NCI-H510A (cell line): ENCODE measurements at places on chromosomes 16 and 17.

GRCh38 chr17:77497578-77497934 lies 356.8 kb downstream of the SEC14L1 start:
- no peak for DNase-seq

GRCh38 chr16:62638964-62639870 lies 603.0 kb upstream of the CDH8 start:
- no peak for DNase-seq

DNA sequence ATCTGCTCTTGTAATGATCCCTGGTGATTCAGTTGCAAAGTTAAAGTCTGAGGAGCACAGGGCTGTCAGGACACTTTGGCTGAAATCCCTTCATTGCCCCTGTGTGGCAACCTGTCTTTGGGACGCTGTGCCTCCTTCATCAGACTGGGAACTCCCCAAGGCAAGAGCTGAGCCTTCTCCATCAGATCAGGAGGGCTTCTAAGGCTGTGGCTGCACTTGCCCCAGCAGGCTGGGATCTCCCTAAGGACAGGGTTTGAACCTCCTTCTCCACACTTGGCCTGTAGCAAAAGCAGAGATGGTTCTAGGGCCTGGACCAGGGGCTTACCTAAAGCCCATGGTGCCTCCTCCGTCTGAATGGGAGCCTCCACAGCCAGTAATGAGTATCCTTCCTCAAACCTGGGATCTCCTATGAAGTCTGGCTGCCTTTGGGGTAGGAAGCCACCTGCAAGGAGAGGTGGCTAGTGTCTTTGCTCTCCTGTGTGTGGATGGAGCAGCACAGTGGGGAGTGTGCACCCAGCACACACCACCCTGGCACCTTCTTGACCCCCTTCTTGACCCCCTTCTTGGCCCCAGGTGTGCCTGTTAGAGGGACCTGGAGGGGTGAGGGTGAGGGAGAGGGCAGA lies 79.0 kb upstream of the NKD1 start:
- no peak for DNase-seq

- DNase-seq, result no peak
Observed at GRCh38 chr17:20774472-20775135, 195.1 kb downstream of the CDRT15L2 start.

DNA sequence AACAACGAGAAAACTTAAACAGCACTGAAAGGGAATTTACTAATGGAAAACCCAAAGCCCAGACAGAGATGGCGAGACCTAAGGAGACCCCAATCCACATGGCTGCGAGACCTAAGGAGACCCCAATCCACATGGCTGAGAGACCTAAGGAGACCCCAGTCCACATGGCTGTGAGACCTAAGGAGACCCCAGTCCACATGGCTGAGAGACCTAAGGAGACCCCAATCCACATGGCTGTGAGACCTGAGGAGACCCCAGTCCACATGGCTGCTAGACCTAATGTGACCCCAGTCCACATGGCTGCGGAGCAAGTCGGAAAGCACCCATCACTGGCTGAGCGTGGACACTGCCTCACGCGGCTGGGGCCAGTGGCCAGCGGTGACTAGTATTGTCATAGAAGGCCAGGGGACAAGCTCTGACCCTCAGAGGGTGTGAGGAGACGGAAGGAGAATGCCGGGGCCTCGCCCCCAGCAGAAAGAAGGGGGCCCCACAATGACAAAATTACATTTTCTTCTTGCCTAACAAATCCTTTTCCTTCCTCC lies 241.8 kb downstream of the C16orf95 start:
- DNase-seq, result no peak

GRCh38 chr16:3266873-3267537 lies 10.6 kb upstream of the MEFV start:
- no peak for DNase-seq

DNA sequence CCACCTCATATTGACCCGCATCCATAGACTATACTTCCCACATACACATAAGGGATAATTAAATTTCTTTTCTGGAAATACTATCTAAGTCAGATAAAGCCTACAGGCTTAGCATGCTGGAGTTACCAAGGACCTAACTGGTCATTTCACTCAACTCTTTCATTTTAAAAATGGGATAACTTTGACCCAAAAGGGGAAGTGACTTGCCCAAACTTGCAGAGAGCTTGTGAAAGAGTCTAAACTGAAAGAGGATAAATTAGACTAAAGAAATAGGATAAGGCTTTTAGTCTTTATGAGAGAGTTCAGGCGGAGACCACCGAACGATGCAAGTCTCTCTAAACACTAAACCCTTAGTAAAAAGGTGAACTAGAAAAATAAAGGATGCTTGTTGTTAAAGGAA lies 3.9 kb upstream of the KRT33A start:
- no peak for DNase-seq

DNA sequence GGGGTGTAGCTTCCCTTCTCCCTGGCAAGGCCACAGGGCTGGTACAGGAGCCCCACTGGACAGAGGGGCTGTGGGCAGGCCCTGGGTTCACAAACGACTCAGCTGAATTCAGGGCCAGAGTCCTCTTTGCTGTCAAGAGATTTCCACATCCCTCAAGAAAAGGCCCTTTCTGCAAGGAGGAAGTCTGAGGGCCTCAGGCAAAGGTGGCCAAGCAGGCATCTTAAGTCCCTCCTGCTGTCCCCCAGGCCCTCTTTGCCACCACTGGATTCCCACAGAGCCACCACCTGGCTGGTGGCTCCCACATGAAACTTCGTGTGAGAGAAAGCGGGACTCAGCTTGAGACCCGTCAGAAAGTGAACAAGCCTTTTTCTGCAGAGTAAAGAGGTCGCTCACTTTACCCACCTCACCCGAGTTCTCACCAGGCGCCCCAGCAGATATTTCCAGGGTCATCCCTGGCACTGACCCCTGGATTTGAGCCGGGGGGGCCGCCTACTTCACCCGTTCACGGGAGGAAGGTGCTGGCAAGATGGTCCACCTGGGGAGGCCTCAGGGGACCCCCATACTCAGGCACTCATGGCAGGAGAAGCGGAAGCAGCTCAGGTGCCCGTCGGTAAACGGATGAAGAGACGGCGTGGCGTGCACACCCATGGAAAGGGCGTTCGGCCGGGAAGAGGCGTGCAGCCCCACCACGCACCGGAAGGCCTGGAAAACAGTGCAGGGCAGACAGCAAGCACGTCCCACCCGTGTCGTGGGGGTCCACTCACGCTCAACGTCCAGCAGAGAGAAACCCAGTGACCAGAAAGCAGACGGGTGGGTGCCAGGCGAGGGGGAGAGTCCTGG lies 3.6 kb downstream of the RNF166 start:
- DNase-seq, result no peak

DNA sequence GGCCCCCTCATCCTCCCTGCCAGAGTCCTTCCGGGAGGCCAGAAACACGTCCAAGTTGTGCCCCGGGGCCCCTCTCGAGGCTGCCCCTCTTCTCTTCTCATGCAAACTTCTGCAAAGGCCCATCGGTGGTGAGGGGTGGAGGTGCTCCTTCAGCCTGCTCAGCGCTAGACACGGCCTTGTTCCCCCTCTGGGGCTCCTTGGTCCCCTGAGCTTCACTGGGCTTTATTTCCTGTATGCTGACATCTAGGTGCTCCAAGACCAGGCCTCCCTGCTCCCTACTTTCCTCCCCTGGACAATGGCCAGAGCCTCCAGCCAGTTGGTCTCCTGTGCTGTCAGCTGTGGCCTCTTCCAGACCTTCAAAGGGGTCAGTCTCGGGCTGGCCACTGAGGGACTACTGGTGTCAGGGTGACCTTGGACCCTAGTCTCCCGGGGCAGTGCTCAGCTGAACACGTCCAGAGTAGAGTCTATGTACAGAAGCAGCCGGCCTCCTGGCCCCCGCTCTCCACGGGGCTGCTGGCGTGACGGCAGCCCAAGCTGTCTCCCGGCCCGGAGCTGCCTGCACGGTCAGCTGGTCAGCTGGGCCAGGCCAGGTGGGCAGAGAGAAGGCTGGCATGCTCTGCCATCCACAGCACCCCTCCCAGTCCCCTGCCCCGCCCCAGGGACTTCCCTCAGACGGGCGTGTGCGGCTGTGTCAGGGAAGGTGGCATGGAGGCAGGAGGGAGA lies 1.7 kb upstream of the PRR35 start:
- DNase-seq, result no peak

DNA sequence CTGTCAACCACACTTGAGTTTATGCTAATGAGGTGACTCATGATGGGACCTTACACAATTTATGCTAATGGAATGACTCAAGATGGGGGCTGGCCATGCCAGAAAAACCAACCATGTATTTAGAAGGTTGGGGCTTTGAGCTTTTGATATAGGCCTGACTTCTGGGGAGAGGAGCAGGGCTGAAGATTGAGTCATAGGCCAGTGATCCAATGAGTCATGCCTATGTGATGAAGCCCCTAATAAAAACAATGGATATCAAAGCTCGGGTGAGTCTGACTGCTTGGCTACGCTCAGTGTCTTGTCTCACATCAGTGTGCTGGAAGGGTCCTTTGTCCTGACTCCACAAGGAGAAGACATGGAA lies 7.3 kb downstream of the MFSD6L start:
- no peak for DNase-seq

GRCh38 chr17:56440419-56440818 lies 153.1 kb upstream of the NOG start:
- DNase-seq, result no peak

DNA sequence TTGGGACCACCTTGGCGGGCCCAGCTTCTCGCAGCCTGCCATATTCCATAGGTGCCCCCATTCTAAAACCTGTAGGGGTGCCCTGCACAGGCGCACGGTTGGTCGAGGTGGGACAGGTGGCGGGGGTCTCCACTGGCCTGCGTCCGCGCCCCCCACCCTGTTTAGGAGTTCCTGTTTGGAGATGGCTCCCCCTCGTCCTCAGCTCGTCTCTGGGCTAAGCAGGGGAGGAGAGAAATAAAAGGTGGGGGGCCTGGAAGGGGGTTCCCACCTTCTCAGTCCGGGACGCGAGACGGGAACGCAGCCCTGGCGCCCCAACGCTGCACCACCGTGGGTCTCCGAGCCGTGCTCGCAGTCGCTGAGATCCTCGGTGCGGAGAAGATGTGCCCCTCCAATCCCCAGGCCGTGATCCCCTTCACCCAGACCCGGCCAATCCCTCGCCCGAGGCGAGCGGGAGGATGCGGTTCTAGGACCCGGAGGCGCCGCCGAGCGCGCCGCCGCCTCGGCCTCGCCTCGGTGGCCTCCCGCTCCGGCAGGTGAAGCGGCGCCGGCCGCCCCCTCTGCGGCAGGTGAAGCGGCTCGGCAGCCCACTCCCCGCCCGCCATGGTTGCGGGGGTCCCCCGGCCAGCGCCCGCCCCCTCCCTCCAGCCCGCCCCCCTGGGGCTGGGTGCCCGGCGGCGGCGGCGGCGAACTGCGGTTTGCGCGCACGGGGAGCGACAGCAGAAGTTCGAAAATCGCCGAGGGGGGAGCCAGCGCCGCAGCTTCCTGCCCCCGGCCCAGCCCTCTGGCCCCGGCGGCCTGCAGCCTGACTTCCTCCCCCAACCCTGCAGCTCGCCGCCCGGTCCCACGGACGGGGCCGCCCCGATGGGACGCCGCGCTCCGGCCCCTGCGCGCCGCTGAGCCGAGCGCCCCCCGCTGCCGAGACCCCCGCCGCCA lies at the start of gene FMNL1:
FMNL1 (plus strand) TSS at position 805 of the 933 bp plus-strand sequence. CDS start 240 bp downstream, outside the sequence.
- no peak for DNase-seq

GRCh38 chr17:80475910-80476876 lies at the start of gene NPTX1:
Gene NPTX1, minus strand, starts transcription at chr17:80476607. Its CDS starts 161 bp downstream, at chr17:80476446.
- peak; percentile 61 for DNase-seq

GRCh38 chr16:83705856-83706255 lies 101.9 kb upstream of the HSBP1 start:
- DNase-seq, result no peak

- no peak for DNase-seq
Observed at GRCh38 chr16:81457326-81458133, 12.9 kb downstream of the CMIP start.

DNA sequence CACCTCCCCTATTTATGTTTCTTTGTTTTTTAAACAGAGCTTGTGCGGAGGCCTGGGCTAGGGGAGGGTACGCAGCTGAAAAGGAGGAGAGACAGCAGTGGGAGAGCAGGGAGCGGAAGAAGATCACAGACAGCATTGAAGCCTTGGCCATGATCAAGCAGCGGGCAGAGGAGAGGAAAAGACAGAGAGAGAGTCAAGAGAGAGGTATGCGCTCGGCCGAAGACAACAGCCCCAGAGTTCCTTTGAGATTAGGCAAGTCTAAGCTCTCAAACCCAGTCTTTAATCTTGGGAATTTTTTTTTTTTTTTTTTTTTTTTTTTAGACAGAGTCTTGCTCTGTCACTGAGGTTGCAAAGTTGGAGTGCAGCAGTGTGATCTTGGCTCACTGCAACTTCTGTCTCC lies 20.6 kb downstream of the DNAAF1 start:
- DNase-seq, result no peak

- no peak for DNase-seq
Observed at GRCh38 chr17:41258406-41258805, 3.2 kb downstream of the KRTAP9-9 start.

GRCh38 chr17:41026715-41027471 lies at the start of gene KRTAP1-5:
Gene KRTAP1-5, minus strand, starts transcription at chr17:41027208. Its CDS starts 53 bp downstream, at chr17:41027155.
- DNase-seq, result no peak

DNA sequence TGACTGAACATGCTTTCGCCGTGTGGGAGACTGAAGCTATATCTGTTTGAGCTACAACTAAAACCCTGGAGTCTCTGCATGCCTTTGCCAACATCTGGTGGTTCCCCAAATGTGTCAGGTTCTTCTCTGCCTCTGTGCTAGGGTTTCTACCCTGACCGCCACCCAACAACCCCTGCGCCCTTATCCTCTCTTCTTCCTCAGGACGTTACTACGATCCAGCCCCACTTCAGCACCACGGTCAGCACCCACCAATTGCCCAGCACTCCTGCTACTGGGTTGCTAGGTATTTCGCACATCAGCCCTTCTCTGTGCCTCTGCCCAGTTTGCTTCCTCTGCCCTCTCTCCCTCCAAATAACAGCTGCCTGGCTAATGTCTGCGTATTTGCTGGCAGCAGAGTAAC lies 106.3 kb upstream of the HSBP1 start:
- DNase-seq, result no peak

DNA sequence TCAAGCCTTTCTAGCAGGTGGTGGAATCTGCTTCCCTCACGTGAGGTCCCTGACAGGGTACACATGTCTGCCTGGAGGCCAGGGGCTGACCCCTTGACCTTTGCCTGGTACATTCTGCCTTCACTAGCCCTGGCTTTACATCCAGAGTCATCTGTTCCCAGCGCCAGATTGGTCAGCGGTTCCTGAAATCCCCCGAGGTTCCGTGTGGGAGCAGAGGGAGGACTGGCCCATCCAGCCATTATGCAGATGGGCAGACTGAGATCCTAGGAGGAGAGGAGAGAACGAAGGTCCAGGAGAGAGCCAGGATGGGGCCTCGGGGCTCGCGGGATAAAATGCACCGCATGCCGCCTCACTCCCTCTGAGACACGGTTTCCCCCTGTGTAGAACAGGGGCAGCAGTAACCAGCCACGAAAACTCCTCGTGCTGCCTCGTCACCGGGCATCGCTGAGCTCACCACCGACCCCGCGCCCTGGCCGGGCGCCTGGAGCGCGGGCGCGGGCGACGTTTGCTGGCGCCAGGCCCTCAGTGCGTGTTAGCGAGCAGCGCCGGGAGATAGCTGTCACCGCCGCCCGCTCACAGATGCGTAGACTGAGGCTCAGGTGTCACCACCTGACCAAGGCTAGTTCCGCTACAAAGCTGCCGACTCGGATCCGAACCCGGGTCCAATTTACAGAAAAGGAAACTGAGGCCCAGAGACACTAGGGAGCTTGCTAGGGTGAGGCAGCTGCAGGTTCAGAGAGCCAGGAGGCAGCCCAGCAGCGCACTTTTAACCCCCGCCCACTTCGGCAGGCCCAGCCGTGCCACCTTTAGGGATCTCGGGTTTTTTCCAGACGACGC lies 811 bp upstream of the MAP2K3 start:
- DNase-seq, result no peak

GRCh38 chr16:70660672-70661350 lies 14.5 kb downstream of the IL34 start:
- no peak for DNase-seq
